ENCODE measurements at places on chromosomes 7 and 10. TPM values are rescaled to one million over a fixed set of nuclear protein-coding genes. Genes with fewer than 3 reads are reported as not detected.

GRCh38 chr10:16952610-16953009 is 135.4 kb upstream of the RSU1 start:
- DNase-seq: peak; percentile 36

DNA sequence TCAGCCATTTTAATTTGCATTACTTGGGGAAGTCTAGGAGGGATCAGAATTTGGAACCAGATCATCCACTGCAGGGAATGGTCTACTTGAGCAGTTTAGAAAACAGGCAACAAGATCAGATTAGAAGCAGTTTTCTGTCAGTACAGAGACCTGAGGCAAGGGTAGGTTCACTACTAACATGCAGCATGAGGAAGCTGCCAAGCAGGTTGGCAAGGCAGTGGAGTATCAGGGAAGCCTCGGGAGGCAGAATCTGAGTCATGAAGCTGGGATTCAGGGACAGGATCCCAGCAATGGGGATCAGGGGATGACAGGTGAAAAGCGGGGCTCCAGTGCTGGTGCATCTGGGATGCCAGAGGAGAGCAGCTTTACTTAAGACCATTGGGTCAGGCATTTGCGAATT is 28.1 kb downstream of the ENO4 start:
- DNase-seq: no peak

DNA sequence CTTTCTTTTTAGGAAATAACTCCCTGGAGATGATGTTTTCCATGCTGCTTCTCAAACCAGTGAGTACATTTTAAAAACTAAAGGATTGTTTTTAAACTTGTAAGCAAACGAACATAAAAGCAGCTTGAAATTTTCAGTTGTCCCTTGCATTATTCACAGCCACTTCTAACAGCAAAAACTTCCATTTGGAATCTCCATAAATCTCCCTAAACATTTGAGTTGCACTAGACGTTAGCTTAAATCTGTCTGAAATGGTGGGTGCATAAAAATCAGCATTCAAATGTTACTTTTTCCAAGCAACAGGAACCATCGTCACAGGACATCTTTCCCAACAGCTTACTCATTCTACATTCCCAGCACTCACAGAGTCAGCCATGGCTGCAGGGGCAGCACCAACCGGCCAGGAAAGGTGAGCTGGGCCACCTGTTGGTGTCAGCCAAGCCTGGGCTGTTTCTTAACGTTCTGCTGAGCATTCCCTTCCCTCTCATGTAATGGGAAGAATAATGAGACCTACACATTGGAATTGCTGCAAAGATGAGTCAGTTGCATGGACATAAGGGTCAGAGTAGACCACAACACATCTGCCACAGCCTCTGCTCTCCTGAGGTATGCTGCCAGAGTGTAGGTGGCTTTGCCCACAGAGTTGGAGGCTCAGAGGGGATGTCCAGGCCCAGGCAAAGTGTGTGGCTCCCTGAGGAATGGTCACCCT is 163.2 kb downstream of the TNS3 start:
- no peak for DNase-seq

The ZNF679 gene
- total RNA-seq: not detected

The TNS3 gene
- total RNA-seq: 13.6 TPM

The CC2D2B gene
- 0.88 TPM for total RNA-seq

DNA sequence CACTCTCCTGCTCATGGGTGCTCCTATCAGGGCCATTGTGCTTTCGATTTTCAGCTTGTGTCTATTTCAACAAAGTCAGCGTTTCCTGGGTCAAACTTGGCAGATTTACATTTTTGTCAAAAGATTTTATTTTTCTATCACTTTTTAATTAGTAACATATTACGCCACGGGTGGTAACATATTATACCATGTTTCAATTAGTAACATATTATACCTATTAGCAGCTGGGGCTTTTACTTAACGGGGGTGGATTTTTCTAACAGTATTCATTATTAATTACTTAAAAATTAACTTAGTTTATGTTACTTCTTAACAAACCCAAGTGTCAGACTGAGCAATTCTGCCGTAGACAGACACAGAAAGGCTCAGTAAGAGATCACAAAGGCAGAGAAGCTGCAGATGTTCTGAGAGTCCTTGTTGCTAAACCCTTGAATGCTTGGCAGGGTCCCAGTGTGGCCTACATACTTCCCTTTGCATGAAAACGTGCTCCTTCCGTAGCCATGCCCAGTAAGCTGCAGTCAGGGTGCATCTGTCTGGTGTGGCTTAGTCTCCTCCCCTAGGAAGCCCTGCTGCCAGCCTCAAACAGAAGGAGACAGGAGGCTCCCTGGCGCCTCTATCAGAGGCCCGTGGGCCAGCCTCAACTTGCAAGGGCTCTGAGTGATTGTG is 263.1 kb upstream of the CXCL12 start:
- DNase-seq: no peak

The BLNK gene
- total RNA-seq: not detected

The ZNF365 gene
- total RNA-seq: not detected

The SPDYE1 gene
- total RNA-seq: not detected

DNA sequence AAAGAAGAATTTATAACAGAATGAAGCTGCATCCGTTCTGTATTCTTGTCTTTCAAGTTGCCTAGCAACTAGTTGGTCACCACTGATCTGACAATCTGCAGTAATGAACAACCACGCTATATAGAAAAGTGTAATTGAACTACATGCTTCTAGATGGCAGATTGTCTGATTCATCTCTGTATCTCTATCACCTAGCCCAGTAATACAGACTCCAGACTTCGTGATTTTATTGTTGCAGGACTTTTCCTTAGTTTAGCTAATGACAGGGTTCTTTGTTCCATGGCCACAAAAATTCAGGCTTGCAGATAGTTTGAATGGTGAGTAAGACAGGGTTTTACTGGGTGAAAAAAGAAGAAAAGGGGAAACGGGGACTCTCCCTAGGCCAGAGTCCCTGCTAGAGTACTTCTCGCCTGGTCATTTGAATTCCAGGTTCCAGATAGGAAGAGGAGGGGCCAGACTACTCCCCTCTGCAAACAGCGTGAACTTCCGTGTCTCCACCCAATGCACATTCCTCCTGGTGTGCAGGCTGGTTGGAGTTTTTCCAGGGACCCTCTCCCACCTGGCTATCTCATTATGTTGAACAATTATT is 45.9 kb downstream of the COL1A2 start:
- no peak for DNase-seq

- DNase-seq: peak; percentile 52
Measured at GRCh38 chr10:21518641-21519396, 6.7 kb downstream of the SKIDA1 start.

DNA sequence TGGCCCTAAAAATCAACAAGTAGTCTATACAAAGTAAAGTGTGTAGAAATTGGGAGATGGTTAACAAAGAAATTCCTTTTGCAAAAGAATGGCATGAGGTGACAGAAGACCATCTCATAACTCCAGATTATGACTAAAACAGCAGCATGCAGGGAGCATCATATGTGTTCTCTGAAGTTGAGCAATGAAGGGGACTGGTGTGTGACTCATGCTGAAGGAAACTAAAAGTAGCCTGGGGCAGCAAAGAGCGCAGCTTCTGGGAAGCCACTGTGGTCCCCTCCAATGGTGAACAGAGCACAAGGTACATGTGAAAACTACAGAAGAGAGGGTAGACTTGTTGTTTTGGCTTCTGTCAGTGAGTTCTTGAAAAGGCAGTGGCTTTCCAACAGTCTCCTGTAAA is 133.4 kb downstream of the MACC1 start:
- DNase-seq: no peak

DNA sequence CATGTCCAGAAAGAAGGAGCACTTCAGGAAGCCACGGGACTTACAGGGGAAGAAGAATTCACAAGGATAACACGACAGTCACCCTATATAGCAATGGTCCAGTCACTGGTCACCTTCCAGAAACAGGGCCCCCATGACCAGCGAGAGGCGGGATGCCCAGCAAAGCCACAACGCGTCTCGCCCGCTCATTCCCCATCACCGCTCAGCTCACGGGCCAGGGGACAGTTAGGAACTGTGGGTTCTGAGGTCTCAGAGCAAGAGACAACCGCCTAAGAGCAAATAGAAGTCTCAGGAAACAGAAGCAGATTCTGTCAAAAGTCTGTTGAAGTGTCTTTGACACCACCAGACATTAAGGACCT is 71.9 kb downstream of the PROSER2 start:
- no peak for DNase-seq

- peak; percentile 79 for DNase-seq
Measured at GRCh38 chr7:4707217-4707741, 25.2 kb downstream of the FOXK1 start.

- DNase-seq: no peak
Measured at GRCh38 chr7:53743697-53744402, 708.4 kb downstream of the POM121L12 start.

DNA sequence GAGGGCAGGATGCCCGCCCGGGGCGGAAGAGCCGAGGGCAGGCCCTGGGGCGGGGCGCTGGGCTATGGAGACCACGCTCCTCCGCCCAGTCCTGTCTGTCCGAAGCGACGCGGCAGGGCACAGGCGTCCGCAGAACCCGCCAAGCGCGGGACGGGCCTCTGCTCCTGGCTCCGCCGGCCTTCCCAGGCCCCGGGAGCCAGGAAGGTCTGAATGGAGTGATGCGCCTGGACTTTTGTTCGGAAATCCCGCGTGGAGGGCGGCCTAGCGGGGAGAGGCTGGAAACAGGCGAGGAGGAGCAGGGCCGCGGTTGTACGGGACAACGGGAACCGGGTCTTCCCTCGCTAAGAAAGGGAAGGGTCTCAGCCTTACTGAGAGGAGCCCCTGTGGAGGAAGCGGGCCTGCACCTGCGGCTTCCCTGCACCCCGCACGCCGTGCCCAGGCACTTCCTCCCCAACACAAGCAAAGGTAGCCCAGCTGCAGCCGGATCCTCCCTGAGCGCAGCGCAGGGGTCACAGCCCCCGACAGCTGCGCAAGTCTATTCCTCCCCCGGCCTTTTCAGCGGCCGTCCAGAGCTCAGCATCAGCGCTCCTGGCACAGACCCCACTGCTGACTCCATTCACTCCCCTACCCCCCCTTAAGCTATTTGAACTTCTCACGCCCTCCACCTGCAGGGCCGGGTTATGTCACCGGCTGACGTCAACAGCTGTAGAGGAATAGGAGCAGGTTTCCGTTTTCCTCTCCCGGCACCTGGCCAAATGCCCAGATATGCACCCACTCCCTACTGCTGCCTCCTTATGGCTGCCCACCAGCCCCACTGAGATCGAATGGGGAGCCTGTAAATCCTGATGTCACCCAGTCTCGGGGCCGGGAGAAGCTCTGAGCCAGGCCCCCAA is 143.2 kb upstream of the RET start:
- peak; percentile 64 for DNase-seq

- DNase-seq: no peak
Measured at GRCh38 chr7:93977211-93977950, 26.8 kb downstream of the BET1 start.

DNA sequence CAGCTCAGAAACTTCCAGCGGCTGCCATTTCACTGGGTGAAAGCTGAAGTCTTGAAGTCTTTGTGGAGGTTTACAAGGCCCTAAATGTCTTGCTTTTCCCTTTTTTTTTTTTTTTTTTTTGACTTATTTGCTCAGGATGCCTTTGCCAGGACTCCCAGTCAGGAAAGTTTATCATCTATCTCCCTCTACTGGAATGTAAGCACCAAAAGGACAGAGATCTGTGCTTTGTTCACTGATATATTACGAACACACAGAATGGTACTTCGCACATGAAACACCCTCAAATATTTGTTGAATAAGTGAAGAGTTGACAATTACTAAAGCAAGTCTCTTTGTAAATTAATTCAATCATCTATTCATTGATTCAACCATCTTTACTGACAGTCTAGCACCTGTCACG is 23.2 kb downstream of the ABCB4 start:
- DNase-seq: no peak

The NUTM2D gene
- total RNA-seq: 1.4 TPM

Measured in dermis blood vessel endothelial cell (primary cell).